ENCODE measurements at places on chromosomes 2 and 18.

DNA sequence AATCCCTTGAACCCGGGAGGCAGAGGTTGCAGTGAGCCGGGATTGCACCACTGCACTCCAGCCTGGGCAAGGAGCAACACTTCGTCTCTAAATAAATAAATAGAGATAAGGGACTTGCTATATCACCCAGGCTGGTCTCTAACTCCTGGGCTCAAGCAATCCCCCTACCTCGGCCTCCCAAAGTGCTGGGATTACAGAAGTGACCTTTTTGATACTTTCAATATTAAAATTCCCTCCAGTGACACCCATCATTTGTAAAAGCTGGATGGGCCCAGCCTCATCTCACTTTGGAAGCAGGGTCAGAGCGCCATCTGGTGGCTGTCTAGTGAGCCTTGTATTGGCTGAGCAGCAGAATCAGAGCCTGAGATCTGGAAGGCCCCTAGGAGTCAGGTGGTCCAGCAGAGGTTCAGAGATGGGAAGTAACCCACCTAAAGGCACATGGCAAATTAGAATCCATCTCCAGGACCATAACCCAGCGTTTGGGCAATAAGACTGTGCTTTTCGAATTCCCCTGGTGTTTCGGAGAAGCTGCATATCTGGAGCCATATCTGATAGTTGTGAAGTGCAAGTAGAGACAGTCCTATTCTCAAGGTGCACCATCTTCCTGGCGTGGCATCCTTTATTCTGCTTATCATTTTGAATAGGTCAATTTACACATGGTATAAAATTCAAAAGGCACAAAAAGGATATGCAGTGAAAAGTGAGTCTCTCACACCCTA is 18.3 kb upstream of the SLC35F6 start:
- DNase-seq, result peak; percentile 77

- peak; percentile 83 for DNase-seq
Observed at GRCh38 chr18:22493940-22494339, 76.2 kb upstream of the CTAGE1 start.

DNA sequence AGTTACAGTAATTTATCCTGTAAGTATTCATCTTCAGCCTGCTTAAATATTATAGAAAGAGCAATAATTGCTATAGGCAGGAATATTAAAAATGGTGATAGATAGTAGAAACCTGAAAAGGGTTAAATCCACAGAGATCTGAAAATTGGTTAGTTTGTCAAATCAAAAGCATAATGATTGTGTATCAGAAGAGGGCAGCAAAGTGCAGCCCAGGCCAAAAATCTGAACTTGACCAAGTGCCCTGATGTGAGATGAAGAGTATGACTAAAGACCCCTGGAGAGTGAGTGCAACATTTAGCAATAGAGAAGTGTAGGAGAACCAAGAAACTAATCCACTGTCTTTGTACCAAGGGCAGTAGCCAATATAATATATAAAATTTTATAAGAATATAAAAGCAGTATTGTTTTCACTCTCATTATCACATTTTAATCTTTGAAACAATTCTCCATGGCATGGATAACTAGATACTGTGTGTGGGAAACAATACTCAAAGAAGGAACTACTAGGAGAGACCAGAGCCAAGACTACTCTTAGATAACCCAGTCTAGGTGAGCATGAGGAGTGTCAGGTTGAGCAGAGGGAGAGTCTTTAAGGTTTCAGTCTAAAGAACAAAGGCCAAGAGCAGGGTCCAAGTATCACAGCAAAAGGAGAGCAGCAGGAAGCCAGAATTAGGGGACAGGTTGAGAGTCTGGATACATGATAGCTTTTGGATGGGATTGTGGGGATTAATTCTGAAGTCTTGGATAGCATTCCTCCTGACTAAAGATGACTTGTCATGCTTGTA is 148.7 kb downstream of the CALCRL start:
- peak; percentile 46 for DNase-seq

- DNase-seq, result peak; percentile 38
Observed at GRCh38 chr2:233418761-233419546, 64.7 kb downstream of the DGKD start.

DNA sequence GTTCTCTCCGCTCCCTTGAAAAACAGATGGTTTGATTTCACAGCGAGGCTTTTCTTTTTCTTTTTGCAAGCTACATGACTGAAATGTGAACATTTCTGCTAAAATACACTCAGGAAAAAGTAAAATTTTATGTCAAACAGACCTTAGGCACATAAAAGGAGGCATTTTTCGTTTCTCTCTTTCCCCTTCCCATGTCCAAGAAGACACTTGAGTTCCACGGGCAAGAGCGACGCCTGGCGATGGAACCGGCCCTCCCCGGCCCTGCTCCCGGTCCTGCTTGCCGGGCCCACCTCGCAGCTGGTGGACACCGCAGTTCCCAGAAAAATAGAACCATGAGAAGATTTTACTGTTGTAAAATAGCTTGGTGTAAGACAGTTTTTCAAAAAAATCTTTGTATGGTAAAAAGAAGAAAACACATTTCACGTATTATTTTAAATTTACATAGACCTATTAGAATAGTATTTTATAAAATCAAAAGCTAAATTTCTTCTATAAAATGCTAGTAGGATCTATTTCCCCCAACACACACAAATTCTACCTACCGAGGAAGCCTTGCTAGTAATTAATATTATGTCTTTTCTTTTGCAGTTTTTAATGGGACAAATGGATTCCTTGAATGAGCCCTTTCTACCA is 2.3 kb upstream of the ALKAL2 start:
- peak; percentile 63 for DNase-seq

GRCh38 chr2:190435031-190435670 is 27.0 kb downstream of the MFSD6 start:
- no peak for DNase-seq

All from fibroblast of upper back skin (primary cell).